IMR-90 (cell line): ENCODE measurements at places on chromosomes 2 and 18.

DNA sequence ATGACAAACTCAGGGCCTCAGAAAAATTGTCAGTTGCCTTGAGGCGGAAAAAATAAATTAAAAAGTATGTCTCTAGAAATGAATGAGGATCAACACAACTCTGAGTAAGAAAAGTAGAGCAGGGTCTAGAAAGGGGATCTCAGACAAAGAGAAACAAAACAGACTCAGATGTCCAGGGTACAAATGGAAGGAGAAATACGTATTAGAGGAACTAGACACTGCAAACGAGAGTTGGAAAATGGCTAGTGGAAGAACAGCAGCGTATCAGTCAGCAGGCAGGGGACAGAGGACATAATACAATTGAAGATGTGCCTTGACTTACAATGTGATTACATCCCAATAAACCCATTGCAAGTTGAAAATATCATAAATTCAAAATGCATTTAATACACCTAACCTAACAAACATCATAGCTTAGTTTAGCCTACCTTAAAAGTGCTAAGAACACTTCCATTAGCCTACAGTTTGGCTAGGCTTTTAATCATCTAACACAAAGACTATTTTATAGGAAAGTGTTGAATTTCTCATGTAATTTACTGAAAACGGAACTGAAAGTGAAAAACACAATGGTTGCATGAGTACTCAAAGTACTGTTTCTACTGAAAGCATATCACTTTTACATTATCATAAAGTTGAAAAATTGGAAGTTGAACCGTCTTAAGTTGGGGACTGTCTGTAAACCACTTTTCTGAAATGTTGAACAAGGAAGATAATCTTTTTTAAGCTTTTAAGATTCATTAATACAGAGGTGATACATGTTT, 182.8 kb downstream of the NBAS start:
- DNase-seq = no peak

DNA sequence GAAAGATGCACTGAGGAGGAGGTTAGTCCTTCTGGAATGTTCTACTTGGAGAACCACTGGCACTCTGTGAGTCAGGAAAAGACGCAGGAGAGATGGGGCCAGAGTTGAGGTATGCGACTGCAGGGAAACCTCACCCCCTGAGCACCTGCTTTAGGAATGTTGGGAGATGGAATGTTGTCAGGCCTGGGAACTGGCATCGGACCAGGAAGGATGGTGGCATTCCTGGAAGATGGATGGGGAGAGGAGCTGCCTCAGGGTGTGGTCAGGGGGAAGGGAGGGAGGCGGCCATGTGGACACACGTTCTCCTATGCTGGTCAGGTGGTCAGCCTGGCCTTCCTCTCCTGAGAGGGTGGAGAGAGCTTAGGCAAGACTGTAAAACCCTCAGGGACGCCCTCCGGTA, 146.3 kb downstream of the CELF4 start:
- peak; percentile 12 for DNase-seq

DNA sequence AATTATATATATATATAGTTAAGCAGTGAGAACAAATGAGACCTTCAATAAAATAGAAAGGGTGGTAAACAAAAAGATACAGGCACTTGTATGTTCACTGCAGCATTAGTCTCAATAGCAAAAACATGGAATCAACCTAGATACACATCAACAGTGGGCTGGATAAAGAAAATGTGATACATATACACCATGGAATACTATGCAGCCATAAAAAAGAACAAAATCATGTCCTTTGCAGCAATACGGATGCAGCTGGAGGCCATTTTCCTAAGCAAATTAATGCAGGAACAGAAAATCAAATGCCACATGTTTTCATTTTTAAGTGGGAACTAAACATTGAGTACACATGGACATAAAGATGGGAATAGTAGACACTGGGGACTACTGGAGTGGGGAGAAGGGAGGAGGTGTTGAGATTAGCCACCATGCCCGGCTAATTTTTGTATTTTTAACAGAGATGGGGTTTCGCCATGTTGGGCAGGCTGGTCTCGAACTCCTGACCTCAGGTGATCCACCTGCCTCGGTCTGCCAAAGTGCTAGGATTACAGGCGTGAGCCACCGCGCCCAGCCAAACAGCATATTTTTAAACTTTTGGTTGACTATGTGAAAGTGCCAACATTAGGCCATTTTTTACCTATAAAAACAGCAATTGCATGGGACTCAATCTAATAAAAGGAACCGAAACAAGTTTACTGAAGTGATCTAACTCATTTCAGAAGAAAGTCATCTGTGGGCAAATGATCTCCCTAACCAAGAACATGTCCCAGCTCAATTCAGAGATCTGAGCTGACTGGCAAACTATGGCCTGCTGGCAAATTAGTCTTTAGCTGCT, 23.7 kb downstream of the ICA1L start:
- DNase-seq = no peak

GRCh38 chr2:38716185-38716584, 35.0 kb downstream of the SRSF7 start:
- DNase-seq = peak; percentile 91

- DNase-seq = no peak
These were observed 461.4 kb downstream of the RNF144A start for GRCh38 chr2:7378591-7378990.
